Bronchial epithelial cell (primary cell): ENCODE measurements at places on chromosomes 13 and 19.

DNA sequence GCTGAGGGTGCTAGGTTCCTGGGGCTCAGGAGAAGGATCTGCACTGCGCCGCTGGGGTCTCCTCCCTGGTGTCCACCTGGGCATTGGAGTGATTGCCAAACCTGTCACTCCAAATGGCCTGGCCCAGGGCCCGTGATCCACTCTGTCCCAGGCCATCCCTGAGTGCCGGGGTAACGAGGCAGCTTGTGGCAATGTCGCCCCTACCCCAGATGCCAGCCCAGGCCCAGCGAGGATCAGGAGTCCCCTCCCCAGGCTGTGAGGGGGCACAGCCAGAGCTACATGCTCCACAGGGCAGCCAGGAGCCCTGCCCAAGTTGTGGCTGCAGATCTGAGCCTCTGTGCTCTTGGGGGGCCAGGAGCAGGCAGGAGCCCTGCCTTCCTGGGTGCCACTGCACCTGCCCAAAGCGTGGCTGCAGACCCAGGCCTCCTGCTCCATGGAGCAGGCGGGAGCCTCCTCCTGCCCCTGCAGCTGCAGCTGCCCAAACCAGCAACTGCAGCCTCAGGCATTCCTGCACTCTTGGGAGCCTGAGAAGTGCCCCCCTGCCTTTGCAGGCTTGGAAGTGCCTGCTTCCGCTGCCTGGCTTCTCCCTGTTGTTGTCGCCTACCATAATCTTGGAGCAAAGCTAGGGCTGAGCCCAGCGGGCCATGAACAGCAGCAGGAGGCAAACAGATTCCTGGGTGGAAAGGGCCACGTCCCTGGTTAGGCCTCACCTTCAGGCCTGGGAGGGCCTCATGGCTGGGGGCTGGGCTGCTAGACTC is 4.6 kb downstream of the IGFL4 start:
- no peak for DNase-seq

GRCh38 chr13:25927932-25928331 is 123.9 kb downstream of the SHISA2 start:
- DNase-seq = no peak

DNA sequence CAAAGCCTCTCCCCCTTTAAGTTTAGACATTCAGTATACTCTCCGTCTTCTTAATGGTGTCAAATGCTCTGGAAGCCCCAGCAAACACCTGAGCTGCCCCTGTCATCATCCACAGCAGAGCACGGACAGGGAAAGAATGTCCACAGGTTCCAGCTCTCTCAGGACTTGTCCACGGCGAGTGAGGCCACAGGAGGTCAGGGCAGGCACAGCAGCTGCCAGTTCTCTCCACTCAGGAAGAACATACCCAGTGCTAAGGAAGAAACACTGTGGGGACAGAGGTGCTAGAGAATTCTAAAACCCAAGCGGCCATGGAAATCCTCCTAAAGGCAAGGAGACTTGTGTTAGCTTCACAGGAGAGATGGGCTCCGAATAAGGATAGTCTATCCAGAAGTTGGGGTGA is 132.0 kb upstream of the SERP2 start:
- no peak for DNase-seq

GRCh38 chr13:51935326-51936171 is 73.8 kb downstream of the CCDC70 start:
- peak; percentile 20 for DNase-seq

DNA sequence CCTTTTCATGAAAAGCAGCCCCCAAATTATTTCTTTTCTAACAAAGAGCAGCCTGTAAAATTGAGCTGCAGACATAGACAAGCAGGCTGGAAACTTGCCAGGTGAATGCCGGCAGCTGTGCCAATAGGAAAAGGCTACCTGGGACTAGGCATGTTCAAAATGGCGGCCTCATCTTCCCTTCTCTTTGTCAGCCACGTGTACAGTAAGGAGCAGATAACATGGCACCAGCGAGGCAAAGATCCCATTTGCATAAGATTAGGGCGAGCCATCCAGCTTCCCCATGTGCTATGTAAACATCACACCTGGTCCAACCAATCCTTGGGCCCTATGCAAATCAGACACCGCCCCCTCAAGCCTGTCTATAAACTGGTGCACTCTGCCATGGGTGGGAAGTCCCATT is 31.2 kb upstream of the CACNA1A start:
- no peak for DNase-seq

- no peak for DNase-seq
These were observed 135.6 kb downstream of the RNF17 start for GRCh38 chr13:24899601-24900000.

DNA sequence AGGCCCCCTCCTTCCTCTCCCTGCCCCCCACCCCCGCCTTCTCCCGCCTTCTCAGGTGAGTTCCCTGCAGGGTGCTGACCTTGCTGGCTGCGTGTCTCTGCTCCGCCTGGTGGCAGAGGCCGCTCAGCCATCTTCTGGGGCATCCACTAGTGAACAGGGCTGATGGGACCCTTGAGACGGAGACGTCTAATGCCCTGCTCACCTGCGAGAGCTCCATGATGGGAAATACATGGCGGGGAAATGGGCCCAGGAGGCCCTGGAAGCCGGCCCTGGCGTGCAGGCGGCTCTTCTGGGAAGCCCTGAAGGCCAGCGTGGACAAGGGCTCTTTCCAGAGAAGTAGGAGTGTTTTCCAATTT is 15.2 kb upstream of the F7 start:
- DNase-seq = no peak
